ENCODE measurements at places on chromosomes 11 and 22.

DNA sequence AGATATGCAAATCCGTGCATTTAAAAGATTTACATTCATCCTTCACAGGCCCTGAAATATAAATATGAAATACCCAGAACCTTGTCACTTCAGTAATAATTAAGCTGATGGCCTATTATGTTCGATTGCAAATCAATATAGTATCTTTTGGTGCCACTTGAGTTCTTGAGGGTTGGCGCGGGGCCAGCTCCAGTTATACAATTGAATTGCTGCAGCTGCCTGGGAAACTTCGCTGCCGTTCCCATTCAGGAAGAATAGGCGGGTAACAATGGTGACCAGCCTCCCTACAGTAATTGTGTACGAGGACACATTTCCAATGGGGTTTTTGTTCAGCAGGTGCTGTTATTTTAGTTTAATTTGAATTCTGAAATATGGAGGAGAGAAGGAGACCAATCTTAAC lies 451.2 kb downstream of the INSC start:
- DNase-seq = no peak

- DNase-seq = no peak
Measured at GRCh38 chr11:131658952-131659351, 288.5 kb downstream of the NTM start.

- DNase-seq = no peak
Measured at GRCh38 chr22:45452565-45453379, 39.3 kb downstream of the RIBC2 start.

DNA sequence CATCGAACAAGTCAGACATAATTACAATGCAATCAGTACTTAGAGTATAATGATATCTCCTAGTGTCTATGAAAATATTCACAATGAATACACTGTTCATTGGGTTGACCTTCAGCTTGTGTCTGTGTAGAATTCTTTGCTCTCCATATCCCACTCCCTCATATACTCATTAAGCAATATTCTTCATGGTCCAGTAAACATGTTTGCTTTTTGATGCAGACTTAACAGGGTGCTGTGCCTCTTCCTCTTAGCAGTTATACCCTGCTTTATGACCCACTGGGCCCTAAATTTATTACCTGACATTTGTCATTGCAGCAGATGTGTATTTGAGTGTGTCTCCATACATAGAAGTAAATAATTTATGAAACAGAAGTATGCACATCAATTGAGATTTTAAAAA lies 352.5 kb upstream of the CCDC179 start:
- no peak for DNase-seq

GRCh38 chr11:94746721-94747120 lies 21.4 kb upstream of the AMOTL1 start:
- no peak for DNase-seq

DNA sequence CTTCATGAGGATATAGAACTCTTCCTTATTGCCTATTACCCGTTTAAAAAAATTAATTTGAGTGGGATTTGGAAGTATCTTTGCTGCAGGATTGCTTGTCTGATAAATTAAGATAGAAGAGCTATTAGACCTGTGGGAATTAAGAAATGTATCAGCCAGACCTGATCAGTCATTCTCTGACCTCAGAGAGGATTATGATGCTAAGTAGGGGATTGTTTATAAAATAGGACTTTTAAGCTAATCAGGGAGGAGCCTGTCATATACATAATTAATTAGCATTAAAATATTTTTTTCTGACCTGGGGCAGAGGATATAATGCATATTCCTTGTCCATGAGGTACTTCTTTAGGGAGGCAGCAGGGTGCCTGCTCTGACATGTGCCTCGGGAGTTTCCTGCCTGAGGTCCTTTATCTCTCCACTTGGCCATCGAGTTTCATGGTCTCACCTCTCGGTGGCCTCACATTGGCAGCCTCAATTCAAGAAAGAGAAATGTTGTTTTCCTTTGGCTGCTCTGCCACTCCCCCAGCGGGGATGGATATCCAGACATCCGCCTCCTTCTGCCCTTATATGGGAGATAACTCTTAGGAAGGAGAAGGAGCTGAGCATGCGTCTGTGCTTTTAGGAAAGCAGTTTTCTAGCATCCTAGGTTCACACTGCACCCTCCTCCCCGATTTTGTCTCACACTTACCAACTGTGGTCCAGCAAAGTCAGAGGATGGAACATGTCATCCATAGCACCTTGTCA lies 41.1 kb downstream of the DIXDC1 start:
- DNase-seq = peak; percentile 87

GRCh38 chr11:123250892-123251656 lies 56.0 kb upstream of the CLMP start:
- no peak for DNase-seq

GRCh38 chr22:46762238-46763050 lies at the start of gene TBC1D22A:
Gene TBC1D22A, plus strand, starts transcription at chr22:46762650. Its CDS starts 137 bp downstream, at chr22:46762787.
- DNase-seq = peak; percentile 70

- DNase-seq = no peak
Measured at GRCh38 chr11:40388097-40388818, 1071.2 kb downstream of the LRRC4C start.

GRCh38 chr11:73854680-73855079 lies 22.0 kb downstream of the COA4 start:
- DNase-seq = no peak

DNA sequence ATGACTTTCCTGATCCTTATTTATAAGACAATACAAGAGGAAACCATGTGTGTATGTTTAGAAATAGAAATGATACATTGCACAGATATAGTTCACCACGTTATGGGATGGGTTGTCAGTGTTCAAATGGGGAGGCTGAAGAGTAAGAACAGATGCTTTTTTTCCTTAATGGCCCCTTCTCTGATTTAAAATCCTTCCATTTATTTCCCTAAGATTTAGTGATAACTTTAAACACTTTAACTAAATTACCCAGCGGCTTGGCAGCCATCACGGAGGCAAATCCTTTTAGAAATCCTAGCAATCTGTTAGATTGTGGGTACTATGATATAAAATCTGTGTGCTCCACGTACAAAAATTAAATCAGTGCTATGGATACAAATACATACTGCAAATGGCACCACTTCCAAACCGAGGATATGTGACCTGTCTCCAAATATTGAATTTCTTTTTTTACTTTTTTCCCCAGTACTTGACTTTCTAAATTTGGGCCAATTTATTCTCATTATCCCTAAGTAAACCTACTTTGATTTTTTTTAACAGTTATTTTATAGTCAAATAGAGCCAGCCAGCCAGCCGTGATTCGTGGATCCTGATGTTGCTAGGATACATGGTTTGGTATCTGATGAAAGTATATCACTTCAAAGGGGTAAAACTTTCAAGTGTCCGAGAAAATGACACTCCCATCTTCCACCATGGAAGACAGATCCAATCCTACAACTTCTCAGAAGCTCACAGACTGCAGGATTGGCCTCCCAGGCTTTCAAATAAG lies 46.1 kb downstream of the BDNF start:
- no peak for DNase-seq

- no peak for DNase-seq
Measured at GRCh38 chr22:40009292-40009774, 14.6 kb downstream of the FAM83F start.

GRCh38 chr11:93320230-93320629 lies 10.3 kb upstream of the DEUP1 start:
- no peak for DNase-seq

DNA sequence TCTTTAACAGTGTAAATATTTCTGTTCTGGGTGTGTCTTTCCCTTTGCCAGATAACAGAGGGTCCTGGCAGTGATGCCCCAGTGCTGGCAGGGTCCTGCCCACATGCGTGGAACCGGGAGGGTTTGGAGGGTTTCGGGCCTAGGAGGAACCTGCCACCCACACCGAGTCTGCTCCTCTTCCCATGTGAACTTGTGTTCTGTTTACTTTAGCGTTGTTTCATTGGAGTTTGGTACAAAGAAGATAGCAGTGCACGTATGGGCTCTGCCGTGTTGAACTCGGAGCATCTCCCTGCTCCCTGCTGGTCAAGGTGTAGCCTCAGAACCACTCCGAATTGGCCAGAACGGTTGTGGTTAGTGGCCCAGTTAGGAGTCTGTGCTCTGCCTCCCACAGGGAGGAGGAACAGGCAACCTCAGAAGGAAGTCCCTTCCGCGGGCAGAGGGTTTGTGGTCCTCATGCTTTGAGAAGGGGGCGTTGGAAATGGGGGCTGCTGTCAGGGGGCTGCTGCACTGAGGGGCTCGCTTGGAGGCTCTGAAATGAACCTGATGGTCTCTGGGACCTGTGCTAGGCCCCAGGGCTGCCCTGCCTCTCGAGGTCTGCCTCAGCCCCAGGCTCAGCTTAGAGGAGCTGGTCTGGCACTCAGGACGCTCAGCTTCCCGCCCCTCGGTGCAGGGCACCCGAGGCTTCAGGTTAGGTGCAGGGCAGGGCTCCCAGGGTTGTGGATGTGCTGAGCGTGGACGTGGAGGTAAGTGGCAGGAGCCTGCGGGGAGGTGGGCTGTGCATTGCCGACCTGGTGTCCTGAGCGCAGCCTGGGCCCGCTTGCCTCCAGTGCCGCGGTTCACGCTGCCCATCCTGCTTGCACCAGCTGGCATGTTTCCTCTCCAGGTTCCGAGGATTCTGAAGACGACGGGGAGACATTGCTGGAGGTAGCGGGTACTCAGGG lies 10.4 kb downstream of the PHRF1 start:
- no peak for DNase-seq

- DNase-seq = no peak
Measured at GRCh38 chr11:93198215-93198845, 539 bp upstream of the SLC36A4 start.

DNA sequence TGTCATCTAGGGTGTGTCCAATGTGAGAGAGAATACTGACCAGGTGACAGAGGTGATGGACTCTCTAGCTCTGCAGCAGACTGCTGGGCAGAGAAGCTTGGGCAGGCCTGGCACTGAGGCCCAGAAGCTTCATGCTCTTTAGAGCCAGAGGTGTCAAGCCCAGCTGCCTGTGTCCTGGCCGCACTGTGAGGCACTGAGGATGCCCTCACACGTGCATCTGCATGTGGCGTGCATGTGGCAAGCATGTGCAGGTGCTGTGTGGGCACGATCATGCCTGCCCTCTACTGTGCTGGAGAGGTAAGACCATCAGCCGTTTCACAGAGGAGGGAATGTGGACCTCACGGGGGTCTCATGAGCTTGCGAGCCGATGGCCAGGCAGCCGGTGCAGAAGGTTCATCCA lies 15.8 kb upstream of the TXNRD2 start:
- no peak for DNase-seq

- DNase-seq = no peak
Measured at GRCh38 chr11:7050191-7050590, 29.9 kb downstream of the NLRP14 start.

DNA sequence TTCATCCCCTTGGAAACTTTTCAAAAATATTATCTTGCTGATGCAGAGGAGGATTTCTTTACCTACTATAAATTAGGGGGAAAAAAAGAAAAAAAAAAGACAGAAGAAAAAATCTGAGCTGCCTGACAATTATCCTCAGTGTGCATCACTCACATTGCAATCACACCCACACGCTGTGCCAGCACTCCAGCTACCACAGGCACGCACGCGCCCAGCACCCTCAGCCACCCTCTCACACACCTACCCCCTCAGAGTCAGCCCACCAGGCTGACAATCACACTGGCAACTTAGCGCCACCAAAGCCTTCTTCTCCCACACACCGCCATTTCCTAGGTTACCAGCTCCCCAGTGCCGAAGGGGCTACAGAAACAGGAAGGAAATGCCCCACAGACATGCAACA lies 236.1 kb downstream of the KCNA4 start:
- DNase-seq = no peak

DNA sequence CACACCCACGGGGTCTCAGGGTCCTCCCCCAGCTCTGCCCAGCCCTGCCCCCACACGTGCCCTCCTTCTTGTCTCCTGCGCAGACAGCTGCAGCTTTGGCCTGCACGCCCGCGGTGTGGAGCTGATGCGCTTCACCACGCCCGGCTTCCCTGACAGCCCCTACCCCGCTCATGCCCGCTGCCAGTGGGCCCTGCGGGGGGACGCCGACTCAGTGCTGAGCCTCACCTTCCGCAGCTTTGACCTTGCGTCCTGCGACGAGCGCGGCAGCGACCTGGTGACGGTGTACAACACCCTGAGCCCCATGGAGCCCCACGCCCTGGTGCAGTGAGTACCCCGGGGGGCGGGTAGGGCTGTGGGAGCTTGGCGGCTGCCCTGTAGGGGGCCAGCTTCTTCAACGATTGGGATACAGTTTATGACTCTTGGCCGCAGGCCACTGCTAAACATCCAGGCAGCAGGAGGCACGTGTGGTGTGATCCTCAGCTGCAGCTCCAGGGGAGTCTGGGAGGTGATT lies 30.8 kb downstream of the ST14 start:
- DNase-seq = no peak

DNA sequence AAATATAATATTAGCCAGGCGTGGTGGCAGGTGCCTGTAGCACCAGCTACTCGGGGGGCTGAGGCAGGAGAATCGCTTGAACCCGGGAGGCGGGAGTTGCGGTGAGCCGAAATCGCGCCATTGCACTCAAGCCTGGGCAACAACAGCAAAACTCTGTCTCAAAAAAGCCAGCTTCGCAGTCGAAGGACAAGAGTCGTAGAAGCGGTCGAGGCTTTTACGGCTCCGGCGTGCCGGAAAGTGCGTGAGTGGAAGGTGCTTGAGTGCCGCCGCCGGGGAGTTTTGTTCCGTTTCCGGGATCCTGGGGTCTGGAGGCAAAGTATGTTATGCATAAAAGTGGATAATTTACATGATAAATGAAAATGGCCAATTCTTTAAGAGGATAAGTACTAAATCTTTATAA lies 43.6 kb downstream of the SYN3 start:
- no peak for DNase-seq

DNA sequence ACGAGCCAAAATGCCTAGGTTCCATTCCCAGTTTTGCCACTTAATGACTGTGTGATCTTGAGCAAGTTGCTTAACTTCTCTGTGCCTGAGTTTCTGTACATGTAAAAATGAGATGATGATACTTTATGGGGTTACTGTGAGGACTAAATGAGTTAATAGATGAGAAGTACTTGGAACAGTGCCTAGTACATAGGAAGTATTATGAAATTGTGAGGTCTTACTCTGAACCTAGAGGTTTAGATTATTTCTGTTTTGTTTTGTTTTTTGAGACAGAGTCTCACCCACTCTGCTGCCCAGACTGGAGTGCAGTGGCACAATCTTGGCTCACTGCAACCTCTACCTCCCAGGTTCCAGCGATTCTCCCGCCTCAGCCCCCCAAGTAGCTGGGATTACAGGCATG lies 227.0 kb upstream of the POU2AF2 start:
- DNase-seq = no peak

- no peak for DNase-seq
Measured at GRCh38 chr11:101030692-101031091, 98.9 kb downstream of the PGR start.

- DNase-seq = no peak
Measured at GRCh38 chr11:105024394-105024793, 1.4 kb upstream of the CASP5 start.

Measured in cerebellar nuclear complex (tissue), 1 donor.